Left renal cortex interstitium (tissue), 4 donors: ENCODE measurements at places on chromosomes 7 and 10.

DNA sequence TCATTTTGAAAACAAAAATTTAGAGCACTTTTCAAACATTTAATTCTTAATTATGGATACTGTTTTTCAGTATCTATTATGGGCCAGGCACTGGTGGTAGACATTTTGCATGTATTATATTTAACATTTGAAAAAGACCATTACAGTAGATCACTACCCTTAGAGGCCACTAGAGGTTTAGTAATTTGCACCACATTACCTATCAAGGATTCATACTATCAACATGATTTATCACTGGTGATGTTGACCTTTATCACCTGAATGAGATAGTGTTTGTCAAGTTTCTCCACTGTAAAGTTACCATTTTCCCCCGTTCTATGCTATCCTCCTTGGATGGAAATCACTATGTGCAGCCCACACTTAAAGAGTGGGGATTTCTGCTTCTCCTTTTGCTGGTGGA, 4.4 kb upstream of the SNX13 start:
- DNase-seq: no peak

DNA sequence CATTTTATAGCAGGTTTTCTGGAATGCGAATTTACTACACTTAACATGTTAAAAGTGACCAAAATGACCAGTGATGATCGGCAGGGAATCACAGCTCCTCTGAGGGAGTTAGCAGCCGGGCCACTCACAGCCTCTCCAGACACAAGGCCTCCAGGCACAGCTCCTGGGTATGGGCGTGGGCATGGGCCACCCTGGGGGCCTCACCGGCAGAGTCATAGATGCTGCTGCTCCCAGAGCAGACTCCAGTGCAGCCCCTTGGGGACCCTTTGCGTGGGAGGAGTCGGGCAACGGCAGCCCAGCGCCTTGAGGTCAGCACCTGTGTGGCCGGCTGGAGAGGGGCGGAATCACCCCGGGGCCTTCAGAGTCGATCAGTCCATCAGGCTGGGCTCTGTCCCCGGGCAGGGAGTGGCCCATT, 8.6 kb downstream of the KNDC1 start:
- DNase-seq: no peak

GRCh38 chr7:6448943-6449543, 1.3 kb upstream of the DAGLB start:
- no peak for DNase-seq

DNA sequence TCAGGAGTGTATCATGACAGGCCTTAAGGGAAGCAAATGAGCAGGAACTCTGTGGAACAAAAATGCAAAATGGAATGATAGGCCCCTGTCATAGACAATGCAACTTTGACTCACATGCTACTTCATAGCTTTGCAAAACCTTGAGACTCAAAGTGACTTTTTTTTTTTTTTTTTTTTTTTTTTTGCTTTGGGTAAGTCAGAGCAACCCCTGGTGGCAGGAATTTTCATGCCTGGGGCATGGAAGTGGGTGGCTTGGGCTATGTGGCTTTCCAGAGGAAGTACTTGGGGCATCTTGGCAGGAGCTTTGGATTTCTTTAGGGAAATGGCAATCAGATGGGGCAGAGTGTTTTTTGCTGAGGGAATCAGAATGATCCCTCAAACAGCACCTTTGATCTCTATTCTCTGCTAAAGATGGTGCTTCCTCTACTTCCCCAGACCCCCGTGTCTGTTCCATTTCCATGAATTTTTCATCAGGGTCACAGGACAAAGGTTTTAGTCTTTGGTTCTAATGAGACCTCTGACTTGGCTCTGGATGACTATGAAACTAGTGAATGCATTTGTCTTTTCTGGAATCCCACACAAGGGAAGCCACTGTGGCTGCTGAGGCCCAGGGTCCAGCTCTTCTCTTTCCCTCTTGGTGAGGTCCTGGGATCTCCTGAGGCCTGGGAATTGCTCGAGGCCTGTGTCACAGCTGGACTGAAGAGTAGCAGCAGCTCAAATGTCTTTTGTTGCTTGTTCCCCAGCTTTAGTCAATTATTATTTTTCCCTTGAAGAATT, 62.8 kb downstream of the TACC2 start:
- no peak for DNase-seq

GRCh38 chr7:84799106-84799505, 387.8 kb downstream of the SEMA3D start:
- DNase-seq: no peak

GRCh38 chr10:131746241-131746711, 154.5 kb upstream of the PPP2R2D start:
- DNase-seq: no peak

DNA sequence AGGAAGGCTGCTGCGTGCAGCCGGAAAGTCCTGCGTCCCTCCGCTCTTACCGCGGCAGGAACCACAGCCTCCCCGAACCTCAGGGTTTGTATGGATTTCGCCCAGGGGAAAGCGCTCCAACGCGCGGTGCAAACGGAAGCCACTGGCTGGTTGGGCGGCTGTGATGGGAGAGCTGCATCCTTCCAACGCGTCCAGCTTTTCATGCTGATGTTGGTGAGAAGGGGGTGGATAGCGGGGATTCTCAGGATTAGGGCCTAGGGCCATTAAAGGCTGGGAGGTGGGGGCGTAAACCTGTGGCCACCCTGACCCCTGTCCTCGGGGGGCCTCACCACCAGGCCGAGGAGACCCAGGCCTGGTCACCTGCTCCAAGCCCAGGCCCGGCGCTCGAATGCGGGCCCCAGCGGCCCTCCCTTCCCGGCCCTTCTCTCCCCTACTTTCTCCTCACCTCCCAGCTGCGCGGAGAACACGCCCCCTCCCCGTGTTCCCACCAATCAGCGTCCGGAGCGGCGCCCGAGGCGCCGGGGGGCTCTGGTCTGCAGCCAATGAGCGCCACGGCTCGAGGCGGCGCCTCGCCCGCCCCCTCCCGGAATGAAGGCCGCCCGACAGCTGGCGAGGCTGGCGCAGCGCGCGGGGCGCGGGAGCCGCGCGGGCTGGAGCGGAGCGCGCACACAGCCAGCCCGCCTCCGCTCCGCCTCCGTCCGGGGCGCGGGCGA, 458 bp upstream of the NANOS1 start:
- DNase-seq: peak; percentile 84

DNA sequence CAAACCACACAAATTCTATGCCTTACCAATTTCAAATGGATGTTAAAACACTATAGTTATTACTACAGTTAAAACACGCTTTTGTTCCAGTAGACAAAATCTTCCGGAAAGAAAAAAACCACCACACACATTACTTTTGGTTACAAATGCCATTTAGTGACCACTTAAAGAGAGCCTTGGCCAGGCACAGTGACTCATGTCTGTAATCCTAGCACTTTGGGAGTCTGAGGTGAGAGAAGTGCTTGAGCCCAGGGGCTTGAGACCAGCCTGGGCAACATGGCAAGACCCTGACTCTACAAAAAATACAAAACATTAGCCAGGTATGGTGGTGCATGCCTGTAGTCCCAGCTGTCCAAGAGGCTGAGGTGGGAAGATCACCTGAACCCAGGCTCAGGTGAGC, 7.2 kb downstream of the TNPO3 start:
- DNase-seq: no peak

GRCh38 chr10:63720676-63721075, 199.5 kb downstream of the REEP3 start:
- no peak for DNase-seq

GRCh38 chr7:111571720-111572119, 9.4 kb upstream of the IMMP2L start:
- no peak for DNase-seq

GRCh38 chr7:29014725-29015124, 56.6 kb upstream of the TRIL start:
- no peak for DNase-seq

DNA sequence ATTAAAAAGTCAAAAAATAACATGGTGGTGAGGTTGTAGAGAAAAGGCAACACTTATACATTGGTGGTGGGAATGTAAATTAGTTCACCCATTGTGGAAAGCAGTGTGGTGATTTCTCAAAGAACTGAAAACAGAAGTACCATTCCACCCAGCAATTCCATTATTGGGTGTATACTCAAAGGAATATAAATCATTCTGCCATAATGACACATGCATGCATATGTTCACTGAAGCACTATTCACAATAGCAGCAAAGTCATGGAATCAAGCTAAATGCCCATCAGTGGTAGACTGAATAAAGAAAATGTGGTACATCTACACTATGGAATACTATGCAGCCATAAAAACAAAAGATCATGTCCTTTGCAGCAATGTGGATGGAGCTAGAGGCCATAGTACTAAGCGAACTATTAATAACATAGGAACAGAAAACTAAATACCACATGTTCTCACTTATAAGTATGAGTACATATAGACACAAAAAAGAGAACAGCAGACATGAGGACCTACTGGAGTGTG, 66.1 kb upstream of the MKLN1 start:
- no peak for DNase-seq

DNA sequence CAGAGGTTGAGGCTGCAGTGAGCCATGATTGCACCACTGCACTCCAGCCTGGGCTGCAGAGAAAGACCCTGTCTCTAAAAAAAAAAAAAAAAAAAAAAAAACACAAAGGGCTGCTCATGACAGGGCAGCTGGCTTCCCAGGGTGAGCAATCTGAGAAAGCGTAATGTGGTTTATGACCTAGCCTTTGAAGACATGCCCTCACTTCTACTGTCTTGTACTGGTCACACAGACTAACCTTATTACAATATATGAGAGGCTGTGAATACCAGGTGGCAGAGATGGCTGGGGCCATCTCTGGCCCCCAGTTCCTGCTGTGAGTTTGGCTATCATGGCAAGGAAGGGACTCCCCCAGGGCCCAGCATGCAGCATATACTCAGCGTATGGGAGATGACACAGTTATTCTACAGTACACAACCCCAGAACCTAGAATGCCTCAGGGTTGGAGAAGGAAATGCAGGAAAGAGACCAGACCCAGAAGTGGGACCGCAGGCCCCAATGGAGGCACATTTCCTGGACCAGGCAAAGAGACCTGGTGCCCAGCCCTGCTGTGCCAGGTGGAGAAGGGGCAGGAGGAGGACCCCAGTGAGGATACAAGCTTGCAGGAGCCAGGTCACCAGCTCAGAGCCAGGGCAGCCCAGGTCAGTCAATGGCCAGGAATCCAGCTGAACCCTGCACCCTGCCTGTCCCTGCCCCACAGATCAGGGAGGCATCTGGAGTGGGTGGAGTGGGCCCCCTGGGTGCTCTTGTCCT, 26.3 kb downstream of the NPTX2 start:
- no peak for DNase-seq

DNA sequence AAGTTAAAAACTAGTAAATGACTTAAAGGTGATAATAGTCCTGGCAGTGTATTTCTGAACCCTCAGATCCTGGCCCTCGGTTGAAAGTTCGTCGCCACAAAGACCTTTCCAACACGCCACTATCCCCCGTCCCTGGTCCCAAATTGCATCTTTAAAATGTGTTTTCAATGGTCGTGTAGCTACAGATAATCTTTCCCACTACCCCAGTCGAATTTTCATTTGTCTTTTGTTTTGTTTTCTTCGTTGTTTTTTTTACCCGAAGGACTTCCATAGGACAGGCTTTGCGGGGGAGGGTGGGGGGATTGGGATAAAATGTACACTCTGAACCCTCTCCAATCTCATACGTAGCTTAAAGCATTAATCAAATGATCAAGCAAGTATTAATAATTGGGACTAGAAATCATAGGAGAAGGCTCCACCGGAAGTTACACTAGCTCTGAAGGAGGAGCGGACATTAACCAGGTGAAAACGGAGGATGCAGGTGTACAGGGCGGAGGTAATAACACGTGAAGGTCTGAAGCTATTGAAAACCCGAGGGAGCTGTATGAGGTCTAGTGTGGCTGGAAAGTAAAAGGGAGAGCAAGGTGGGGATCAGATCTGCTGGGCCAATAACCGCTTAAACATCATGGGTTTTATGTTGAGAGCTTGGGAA, 32.8 kb upstream of the PHF14 start:
- DNase-seq: no peak

DNA sequence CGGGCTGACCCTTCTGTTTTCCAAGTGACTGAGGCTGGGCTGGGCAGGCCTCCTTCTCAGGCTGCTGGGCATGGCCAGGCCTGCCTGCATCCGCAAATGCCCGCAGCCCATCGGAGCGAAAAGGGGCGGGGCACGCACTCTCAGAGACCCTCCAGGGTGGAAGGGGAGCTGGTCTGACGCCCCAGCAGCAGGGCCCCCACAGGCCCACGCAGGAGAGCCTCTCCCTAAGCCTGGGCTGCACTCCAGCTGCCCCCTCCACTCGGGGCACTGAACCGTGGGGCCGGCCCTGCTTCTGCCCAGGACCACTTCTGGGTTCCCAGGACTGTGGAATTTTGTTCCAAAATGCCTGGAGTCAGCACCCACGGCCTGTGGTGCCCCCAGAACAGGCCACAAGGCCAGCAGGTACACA, 9.3 kb downstream of the ADAP1 start:
- DNase-seq: no peak

- no peak for DNase-seq
Measured at GRCh38 chr7:29412912-29413311, 150.7 kb upstream of the PRR15 start.

DNA sequence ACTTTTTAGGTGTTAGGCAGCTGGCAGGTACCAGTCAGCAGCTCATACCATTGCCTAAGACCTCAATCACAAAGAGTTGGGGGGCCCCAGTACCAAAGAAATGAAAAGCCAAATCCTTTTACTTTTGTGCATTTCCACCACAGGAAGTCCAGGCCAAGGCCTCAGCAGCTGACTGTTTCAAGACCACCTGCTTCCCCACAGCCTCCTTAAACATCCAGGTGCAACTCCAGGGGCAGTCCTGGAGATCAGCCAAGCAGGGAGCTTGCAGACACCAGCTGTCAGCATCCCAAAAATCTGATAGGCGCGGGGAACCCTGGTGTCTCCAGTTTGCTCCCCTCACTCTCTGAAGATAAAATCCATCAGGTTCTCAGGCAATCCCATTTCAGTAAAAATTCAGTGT, 91.5 kb upstream of the EFCAB10 start:
- DNase-seq: no peak

DNA sequence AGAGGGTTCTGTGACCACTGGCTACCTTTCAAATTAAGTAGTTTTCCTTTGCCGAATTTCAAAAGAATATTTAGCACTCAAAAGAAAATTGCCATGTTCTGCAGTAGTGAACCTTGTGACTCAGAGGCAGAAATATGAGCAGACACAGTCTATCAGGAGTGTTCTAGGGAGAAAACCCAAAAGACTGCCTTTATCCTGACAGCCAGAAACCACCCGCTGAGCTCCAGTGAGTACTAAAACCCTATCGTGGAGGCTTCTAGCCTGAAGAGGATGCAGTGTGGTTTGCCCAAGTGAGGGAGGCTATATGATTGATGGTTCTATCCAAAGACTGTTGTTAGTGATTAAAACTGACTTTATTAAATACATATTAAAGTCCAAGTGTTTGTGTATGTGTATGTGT, 21.9 kb downstream of the CHRM2 start:
- no peak for DNase-seq

GRCh38 chr7:117127585-117128168, 174.4 kb downstream of the ST7 start:
- no peak for DNase-seq
